ENCODE measurements at places on chromosomes 2 and 18. TPM values are rescaled to one million over a fixed set of nuclear protein-coding genes. Genes with fewer than 3 reads are reported as not detected.
A peak's percentile ranks its signal among the peaks of the same experiment; 100 is the strongest.

- peak; percentile 37 for DNase-seq
Observed at GRCh38 chr18:45166341-45166835, 448.9 kb upstream of the SLC14A2 start.

- no peak for DNase-seq
Observed at GRCh38 chr2:225464346-225465025, 65.0 kb downstream of the NYAP2 start.

The RGPD4 gene
- not detected for total RNA-seq

DNA sequence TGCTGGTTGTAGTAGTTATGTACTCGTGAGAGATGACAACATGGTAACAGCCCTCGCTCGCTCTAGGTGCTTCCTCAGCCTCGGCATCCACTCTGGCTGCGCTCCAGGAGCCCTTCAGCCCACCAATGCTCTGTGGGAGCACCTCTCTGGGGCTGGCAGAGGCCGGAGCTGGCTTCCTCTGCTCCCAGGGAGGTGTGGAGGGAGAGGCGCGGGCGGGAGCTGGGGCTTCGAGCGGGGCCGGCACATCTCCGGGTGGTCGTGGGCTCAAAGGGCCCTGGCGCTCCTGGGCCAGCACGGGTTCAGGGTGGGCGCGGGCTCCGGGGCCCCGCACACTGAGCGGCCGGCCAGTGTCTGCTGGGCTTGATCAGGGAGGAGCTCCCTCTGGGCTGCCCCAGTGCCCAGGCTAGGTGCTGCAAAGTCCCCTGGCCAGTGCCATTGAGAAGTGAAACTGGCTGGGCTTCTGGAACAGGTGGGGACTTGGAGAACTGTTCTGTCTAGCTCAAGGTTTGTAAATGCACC is 1012.1 kb downstream of the CNTNAP5 start:
- no peak for DNase-seq

The PDIA6 gene
- total RNA-seq, result 90.3 TPM

The AGBL5 gene
- total RNA-seq, result 9.7 TPM

The AKAIN1 gene
- total RNA-seq, result not detected

- no peak for DNase-seq
Observed at GRCh38 chr2:102075479-102075878, 67.1 kb upstream of the IL1R1 start.

The ALPP gene
- not detected for total RNA-seq

The UGT1A4 gene
- total RNA-seq, result 4.8 TPM

DNA sequence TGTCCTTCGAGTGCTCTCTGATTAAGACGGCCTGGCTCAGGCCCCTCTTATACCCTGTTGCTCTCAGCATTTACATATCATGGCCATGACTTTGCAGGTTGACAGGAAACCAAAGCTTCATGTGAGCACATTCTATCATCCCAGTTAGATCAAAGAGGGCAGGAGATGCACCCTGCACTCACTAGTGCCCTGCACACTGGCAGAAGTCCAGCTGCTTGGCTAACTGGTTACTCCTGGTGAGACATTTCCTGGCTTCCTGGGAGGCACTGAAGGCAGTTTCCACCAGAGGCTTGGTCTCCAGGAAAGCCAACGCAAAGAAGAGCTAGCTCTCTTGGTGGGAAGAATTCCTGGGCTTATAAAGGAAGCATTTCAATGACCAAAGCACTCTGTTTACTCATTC is 66.3 kb downstream of the LIPG start:
- DNase-seq, result peak; percentile 21

The DOCK10 gene
- 22.5 TPM for total RNA-seq

- DNase-seq, result no peak
Observed at GRCh38 chr2:188511346-188511745, 219.7 kb downstream of the GULP1 start.

GRCh38 chr18:11156978-11157377 is 7.6 kb upstream of the PIEZO2 start:
- DNase-seq, result no peak

DNA sequence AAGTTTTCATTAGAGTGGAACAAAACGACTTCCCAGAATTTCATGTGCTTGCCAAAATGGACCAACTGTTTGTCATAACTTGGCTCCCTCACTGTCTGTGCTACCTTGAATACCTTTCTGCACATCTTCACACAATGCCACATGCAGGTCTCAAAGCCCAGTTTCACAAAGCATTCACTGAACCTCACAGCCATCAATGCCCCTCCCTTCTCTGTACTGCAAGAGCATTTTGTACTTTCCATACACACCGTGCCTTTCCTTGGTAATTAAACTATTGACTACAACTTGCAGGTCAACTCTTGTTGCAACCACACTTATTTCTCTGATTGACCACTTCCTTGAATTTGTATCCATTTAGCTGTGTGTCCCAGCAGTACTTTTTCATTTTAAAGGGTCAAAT is 50.5 kb downstream of the PAX3 start:
- no peak for DNase-seq

GRCh38 chr18:8794156-8794933 is 89.0 kb downstream of the MTCL1 start:
- peak; percentile 34 for DNase-seq

- DNase-seq, result no peak
Observed at GRCh38 chr18:59661891-59662701, 35.1 kb downstream of the CCBE1 start.

- DNase-seq, result no peak
Observed at GRCh38 chr18:46583711-46584110, 73.3 kb downstream of the LOXHD1 start.

The ABCG8 gene
- 0.41 TPM for total RNA-seq

- DNase-seq, result peak; percentile 80
Observed at GRCh38 chr2:74205596-74205995, 7.2 kb downstream of the MTHFD2 start.

DNA sequence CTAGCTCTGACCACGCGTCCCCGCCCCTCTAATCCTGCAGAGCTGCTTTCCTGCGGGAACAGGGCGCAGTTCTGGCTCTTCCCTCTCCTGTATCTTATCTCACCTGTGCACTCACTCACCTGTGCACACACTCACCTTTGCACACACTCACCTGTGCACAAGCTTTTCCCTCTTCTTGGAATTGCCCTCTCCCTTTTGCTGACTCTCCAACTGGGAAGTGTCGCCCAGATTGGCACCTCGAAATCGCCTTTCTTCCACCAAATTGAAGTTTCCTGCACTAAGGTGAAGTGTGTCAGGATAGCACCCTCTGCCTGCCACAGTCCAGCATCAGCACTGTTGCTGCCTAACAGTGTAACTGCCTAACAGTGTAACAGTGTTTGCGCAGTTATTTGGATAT is 566 bp upstream of the CMPK2 start:
- DNase-seq, result peak; percentile 42

- DNase-seq, result no peak
Observed at GRCh38 chr18:45104049-45104395, 423.3 kb downstream of the SETBP1 start.

DNA sequence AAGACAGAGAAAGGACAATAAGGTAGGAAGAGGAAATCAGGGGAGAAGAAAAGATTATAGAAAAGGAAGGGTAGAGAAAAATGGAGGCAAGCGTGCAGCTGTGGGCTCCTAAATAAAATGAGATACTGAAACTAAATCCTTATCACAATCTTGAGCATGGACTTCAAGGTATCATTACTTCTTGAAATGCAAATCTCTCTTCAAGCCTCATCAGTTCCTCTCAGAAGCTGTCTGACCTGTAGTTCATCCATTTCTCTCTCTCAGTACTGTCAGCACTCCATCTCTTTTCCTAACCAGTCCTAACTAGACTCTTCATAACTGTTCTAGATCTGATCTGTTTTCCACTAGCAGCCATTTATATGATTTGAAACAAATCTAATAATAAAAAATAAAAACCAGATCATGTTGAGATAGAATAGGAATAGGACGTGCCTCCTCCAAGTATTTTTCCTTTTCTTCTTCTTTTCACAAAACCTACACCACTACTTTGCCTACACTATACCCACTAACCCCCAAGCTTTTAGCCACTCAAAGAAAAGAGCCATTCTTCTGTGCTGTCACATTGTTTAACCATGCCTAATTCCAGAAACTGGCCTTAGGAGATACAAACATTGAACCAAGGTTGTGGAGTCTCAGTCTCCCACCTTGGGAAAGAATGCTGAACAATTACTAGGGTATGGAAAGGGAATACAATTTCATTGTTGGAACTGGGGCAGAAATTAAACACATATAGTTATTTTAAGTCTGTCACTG is 21.1 kb downstream of the BABAM2 start:
- no peak for DNase-seq
